ENCODE measurements at places on chromosomes 6 and 20.
A peak's percentile ranks its signal among the peaks of the same experiment; 100 is the strongest.

GRCh38 chr20:1336699-1337367, 7.9 kb upstream of the SDCBP2 start:
- no peak for DNase-seq

DNA sequence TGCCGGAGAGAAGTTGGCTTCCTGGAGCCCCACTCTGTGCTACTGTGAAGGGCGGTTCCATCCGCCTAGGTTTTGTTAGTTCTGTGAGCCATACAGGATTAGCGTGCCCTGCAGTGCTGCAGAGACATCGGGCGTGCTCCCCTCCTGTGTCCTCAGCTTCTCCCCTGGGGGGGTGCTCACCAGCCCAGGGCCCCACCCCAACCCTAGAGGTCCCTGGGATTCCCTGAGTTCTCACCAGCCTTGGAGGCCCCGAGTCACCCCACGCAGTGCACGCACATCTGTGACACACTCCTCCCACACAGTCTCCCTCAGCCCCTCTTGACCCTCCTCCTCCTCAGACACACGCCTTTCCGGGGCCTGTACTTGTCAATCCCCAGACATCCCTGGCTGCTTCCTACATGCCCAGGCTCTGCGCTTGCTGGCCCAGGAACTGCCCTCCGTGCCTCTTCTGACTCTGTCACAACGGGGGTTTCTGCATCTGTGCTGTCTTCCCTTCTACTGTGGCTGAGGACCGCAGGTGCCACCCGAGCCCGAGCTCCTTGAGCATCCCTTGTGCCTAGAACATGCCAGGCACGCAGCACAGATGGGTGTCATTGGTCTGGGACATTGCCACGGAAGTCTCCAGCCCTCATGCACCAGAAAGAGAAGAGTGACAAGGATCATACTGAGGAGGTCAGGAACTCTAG, 123.2 kb upstream of the RPS6KA2 start:
- no peak for DNase-seq

DNA sequence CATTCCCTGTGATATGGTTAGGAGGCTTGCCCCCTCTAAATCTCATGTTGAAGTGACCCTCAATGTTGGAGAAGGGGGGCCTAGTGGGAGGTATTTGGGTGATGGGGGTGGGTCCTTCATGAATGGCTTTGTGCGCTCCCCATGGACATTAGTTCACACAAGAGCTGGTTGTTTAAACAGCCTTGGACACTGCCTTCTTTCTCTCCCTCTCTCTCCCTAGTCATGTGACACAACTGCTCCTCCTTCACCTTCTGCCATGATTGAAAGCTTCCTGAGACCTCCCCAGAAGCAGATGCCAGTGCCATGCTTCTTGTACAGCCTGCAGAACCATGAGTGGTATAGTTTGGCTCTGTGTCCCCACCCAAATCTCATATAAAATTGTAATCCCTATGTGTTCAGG, 117.2 kb upstream of the SLC22A16 start:
- DNase-seq, result no peak

- DNase-seq, result no peak
Observed at GRCh38 chr6:49457771-49458170, 5.3 kb downstream of the MMUT start.

DNA sequence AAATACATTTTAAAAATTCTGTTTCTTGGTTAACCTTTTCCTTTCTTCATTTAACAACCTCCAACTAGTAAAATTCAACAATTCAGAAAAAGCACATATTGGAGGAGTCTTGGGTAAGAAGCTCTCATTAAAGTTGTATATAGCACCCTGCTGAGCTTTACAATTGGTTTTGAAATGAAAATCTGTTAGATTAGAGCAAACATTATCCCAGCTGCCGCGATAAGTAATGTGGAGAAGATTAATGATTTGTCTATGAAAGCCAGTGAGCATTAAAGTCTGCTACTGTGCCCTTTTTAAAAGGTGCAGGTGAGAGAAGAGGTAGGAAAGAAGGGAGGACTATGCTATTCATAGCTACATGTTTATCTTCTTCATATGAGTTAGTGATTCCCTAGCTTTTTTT, 201.5 kb downstream of the ZFAND3 start:
- no peak for DNase-seq

DNA sequence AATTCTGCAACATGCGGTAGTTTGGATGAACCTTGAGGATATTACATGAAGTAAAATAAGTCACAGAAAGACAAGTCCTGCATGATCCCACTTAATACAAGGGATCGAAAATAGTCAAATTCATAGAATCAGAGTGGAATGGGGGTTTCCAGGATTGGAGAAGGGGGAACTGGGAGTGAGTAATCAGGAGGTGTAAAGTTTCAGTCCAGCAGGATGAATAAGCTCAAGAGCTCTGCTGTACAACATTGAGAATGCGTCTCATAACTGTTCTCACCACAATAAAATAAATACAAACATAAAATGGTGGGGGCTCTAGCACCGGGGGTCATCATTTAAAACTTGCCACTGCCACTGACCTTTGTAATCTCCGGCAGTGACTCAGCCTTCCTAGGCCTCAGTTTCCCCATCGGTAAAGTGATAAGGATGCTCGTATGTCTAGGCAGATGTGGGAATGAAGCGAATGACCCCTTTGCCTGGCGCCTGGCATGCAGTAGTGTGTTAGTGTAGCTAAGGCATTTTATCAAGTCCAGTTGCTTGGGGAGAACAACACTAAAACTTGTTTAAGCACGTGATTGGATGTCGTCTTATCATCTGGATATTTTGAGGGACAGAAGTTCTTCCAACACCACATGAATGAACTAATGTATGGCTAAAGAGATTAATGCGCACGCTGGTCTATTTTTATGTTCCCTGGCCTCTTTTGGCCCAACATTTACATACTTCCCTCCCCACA, 421.1 kb downstream of the QKI start:
- DNase-seq, result peak; percentile 3

DNA sequence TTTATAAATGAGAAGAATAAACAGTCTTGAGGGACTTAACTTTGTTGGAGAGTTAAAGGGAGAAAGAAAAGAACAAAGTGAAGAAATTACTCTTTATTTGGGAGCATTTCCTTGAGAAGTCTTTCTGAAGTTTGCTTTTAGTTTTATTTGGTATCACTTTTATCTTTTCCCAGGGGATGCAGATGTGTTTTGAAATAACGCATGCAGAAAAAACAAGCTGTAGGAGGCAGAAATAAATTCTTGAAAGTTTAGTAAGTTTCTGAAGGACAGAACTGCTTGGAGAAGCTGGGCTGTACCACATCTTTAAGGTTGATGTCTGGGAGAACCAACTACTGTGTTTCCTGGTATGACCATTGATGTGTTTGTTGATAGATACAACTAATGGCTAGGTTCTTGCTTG, 75.0 kb downstream of the PLCB4 start:
- no peak for DNase-seq

GRCh38 chr6:43702534-43703440, 15.2 kb upstream of the MRPS18A start:
- DNase-seq, result peak; percentile 93

DNA sequence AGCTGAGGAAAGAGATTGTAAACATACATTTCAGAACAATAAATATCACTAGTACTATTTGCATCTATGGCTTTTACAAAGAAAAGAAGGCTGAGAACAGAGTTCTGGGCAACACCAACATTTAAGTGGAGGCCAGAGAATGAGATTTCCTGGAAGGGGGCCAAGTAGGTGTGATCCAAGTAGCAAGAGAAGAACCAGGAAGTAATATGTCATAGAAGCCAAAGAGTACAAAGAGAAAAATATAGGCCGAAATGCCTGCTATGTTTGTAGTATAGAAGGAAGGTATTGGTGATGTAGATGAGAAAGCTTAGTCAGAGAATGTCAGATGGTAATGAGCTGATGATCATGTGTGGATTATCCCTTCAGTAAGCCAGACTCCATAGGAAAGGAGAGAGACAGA, 94.5 kb downstream of the PERP start:
- DNase-seq, result no peak

DNA sequence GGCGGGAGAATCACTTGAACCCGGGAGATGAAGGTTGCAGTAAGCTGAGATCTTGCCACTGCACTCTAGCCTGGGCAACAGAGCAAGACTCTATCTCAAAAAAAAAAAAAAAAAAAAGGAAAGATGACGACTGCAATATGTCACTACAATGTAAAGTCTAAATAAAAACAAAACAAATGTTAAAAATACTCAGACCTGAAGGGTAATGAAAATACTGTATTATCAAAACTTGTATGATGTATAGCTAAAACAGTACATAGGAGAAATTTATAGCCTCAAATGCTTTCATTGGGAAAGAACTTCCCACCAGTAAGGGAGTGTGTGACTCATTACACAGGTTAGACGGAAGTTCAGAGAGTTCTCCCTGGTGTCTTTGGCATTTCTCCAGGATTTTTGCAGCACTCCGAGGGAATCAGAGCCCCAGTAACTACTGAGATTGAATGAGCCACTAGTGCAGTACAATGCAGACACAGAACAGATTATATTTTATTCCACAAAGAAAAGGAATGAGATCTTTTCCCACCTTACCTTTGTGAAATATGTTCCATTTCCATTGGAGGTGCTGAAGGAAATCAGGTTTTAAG, 12.5 kb upstream of the RALGAPB start:
- DNase-seq, result no peak

- no peak for DNase-seq
Observed at GRCh38 chr6:31877651-31878161, 1.1 kb downstream of the SLC44A4 start.

DNA sequence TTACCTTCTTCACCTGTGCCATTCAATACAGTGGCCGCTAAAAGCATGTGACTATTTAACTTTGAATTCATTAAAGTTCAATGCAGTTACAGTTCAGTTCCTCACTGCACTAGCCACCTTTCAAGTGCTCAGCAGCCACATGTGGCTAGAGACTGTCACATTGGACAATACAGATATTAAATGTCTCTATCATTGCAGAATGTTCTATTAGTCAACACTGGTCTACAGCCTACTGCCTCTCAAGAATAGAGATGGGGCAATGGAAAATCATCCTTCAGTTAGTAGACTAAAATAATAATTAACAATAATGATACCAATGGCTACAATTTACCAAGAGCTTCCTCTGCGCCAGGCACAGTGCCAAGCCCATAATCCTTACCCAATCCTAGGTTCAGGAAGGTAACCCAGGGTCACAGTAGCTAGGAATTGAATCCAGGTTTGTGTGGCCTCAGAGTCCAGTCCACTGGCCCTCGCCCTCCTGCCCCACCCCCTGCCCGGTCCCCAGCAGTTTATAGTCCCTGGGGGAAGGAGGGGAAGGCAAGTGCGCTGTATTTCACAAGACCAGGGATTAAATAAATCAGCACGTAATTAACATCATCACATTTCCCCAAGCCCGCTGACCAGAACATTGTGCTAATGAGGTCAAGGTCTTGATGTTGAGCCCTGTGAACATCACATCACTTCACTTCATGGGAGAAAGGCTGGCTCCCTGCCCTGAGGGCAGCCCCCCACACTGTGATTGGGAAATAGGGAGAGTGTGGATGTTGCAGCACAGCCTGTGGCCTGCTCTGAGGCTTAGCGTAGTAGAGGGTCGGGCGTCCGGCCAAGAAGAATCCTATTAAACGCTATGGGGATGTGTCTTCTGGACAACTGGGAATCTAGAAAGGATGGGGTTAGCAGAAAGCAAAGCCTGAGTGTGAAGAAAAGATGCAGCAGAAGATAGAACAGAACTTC, 147.2 kb downstream of the VEGFA start:
- DNase-seq, result peak; percentile 86

DNA sequence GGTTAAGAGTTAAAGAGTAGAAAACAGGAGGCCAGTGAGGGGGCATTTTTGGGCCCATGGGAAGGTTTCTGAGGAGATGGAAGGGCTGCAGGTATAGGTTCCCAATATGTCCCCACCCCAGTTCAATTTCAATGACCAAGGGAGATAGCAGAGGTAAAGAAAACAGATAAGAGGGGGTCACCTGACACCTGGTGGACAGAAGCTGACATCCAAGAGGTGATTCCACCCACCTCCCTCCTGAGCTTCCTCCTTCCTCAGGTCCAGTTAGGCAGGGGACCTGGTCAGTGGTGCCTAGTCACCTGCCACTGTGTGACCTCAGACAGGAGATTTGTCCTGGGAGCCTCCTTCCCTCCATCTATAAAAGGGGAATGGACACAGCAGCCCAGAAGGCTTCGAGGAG, 29.5 kb upstream of the MAS1L start:
- no peak for DNase-seq

DNA sequence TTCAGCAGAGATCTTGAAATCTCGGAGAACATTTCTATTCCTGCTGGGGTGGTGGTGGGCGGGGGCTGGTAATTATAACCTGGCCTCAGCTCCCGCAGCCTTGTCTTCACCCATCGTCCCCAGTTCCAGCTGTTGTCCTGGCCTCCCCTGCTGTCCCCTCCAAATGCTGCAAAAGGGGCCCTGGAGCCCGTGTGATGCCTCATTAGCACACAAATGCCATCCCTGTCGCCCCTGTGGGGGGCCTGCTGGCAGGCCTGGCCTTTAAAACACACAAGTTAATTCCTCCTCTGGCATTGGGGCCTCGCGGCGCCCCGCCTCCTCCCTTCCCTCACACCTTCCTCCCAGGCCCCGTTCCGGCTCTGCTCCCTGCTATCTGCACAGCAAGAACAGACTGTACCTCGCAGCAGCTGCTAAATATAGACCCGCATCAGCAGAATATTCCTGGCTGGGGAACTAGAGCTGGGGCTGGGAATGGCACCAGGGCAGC, 85.7 kb downstream of the CDH22 start:
- no peak for DNase-seq

- no peak for DNase-seq
Observed at GRCh38 chr20:326645-327185, 1.4 kb downstream of the SOX12 start.

- no peak for DNase-seq
Observed at GRCh38 chr6:105851606-105852005, 234.5 kb upstream of the PRDM1 start.

DNA sequence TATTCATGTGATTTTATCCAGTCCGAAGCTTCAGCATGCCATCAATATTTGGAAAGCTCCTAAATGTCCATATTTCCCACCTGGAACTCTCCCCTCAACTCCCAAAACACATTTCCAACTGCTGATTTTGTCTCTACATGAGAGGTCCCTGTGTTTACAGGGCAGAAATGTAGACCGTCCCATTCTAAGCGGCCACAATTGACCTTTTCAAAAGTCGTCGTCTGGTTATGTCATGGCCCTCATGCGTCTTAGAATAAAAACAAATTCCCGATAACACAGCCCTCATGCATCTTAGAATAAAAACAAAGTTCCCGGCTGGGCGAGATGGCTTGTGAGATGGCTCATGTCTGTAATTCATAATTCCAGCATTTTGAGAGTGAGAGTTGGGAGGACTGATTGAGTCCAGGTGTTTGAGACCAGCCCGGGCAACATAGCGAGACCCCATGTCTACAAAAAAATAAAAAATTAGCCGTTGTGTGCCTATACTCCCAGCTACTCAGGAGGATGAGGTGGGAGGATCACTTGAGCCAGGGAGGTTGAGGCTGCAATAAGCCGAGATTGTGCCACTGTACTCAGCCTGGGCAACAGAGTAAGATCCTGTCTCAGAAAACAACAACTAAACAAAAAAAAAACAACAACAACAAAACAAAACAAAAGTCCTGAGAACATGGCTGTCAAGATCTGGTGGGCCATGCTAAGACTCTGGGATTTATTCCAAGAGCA, 6.4 kb upstream of the ZNF217 start:
- no peak for DNase-seq

Measured in suppressor macrophage treated with lipopolysaccharide for 4 hours (primary cell).